ENCODE measurements at places on chromosomes 13 and 19.
A peak's percentile ranks its signal among the peaks of the same experiment; 100 is the strongest.

- no peak for DNase-seq
These were observed 12.9 kb downstream of the TPM4 start for GRCh38 chr19:16089010-16089846.

GRCh38 chr19:48881741-48882657, 9.8 kb downstream of the PPP1R15A start:
- no peak for DNase-seq

- DNase-seq: peak; percentile 78
These were observed at the start of gene GEMIN7 for GRCh38 chr19:45079063-45079910. GEMIN7 (plus strand) TSS chr19:45079260; CDS start chr19:45090115, 10,855 bp downstream.

- no peak for DNase-seq
These were observed 38.7 kb downstream of the SKA3 start for GRCh38 chr13:21137696-21138095.

DNA sequence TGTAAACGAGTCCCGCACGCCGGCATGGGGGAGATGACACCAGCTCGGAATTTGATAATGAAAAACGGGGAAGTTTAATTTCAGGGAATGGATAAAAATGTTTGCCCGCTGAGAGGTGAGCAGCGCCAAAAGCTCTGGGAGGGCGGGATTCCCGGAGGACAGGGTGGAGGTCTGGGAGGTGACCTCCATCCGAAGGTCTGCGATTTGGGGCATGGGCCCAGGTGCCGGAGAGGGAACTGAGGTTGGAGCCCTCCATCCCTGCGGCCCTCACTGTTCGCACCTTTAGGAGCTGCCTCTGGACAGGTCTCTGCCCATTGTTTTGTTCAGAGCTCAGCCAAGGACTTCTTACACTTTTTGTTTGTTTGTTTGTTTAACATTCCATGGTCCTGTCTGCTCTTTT, 129.8 kb downstream of the URI1 start:
- DNase-seq: no peak

DNA sequence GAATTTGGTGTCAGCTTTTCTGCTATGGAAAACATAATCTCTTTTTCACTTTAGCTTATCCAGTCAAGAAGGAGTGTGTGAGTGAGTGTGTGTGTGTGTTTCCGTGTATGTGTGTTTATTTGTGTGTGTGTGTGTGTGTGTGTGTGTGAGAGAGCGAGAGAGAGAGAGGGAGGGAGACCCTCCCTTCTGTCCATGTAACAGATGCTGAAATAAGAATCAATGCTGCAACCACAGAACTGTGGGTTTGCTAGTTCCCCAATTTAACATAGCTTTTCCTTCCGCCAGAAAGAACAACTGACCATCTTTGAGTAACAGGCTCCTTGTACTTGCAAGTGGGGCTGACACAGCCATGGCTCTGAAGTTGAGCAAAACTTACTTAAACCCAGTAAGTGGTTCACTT, 5.2 kb downstream of the LCP1 start:
- peak; percentile 30 for DNase-seq

DNA sequence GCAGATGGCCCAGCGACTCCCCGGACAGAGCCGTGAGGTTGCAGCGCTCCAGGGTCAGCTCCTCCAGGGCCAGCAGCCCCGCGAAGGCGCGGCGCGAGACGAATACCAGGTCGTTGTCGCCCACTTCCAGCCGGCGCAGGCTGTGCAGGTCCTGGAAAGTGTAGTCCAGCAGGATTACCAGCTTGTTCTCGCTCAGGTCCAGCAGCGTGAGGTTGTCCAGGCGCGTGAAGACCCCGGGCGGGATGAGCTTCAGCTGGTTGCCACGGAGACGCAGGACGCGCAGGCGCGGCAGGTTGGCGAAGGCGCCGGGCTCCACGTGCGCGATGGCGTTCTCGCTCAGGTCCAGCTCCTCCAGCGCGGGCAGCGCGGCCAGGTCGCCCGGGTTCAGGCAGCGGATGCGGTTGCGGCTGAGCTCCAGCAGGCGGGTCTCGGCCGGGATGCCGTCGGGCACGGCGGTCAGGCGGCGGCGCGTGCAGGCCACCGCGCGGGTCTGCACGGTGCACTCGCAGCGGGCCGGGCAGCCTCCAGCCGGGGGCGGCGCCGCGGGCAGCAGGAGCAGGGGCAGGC, 9.3 kb upstream of the PEAK3 start:
- no peak for DNase-seq

GRCh38 chr19:850221-850978, 1.7 kb upstream of the ELANE start:
- no peak for DNase-seq

GRCh38 chr19:47145639-47146486, 15.2 kb downstream of the SAE1 start:
- peak; percentile 34 for DNase-seq

GRCh38 chr13:76481738-76482137, 404.5 kb downstream of the KCTD12 start:
- no peak for DNase-seq

DNA sequence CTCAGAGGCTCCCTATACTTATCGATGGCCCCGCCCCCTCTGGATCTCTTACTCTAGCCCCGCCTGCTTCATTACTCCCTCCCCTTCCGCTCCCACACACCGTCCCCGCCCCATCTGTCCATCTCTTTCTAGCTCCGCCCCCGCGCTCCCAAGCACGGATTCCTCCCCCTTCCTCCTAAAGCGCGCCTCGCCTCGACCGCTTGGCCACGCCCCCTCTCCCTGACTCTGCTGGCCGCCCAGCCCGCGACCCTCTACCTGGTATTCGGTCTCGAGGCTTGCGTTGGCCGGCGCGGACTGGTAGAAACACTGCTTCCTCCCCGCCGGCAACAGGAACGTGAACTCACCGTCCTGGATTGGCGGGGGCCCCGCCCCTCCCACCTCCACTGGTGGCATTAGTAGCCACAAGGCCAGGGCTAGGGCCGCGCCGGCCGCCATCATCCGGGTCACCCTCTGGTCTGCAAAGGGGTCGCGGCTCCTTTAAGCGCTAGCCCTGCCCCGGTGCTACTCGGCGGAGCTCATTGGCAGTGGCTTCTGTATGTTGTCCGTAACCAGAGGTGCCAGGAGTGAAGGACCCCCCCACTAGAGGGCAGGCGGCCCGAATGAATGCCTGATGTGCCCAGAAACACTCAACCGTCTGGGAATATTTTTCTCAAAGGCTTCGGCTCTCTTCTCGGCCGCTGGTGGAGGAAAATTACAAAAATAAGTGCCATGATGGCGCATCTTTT, at the start of gene TMED1:
TMED1 (minus strand) TSS at position 459 of the 725 bp plus-strand sequence; CDS start at position 438, 21 bp downstream.
- DNase-seq: peak; percentile 93

- no peak for DNase-seq
These were observed 13.5 kb upstream of the SPATA13 start for GRCh38 chr13:24146961-24147569.

GRCh38 chr13:91468301-91468700, 69.9 kb downstream of the GPC5 start:
- DNase-seq: no peak

DNA sequence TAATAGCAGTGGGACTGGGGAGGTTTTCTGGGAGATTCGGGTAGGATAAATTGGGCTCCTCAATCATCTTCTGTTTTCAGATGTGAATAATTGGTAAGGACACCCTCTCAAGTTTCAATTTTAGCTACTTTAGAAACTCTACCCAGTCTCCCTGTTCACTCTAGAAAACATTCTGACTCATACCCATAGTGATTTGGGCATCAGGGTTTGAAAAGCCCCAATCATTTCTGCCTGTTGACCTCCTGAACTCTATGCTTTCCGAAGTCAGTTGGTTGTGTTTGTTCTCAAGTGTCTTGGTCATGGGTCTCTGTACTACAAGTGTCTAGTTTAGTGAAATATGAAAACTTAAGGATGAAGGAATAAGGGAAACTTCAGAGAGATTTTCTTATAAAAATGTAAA, 911.3 kb upstream of the GPC6 start:
- no peak for DNase-seq

DNA sequence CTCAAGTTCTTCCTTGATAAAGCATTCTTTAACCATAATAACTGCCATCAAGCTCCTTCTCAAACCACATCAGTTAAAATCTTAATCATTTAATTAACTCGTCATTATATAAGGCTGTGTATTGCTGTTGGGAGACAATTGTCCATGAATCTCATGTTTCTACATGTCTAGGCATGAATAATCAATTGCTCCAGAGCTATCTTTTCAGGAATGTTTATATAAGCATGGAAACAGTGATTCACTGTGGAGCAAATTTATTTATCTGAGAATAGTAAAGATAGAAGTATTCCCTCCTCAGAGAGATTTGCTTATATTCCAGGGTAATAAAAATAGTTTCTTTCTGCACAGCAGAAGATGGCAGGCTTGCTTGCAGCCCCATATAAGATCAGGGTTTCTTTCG, 71.1 kb downstream of the CBY2 start:
- DNase-seq: no peak

DNA sequence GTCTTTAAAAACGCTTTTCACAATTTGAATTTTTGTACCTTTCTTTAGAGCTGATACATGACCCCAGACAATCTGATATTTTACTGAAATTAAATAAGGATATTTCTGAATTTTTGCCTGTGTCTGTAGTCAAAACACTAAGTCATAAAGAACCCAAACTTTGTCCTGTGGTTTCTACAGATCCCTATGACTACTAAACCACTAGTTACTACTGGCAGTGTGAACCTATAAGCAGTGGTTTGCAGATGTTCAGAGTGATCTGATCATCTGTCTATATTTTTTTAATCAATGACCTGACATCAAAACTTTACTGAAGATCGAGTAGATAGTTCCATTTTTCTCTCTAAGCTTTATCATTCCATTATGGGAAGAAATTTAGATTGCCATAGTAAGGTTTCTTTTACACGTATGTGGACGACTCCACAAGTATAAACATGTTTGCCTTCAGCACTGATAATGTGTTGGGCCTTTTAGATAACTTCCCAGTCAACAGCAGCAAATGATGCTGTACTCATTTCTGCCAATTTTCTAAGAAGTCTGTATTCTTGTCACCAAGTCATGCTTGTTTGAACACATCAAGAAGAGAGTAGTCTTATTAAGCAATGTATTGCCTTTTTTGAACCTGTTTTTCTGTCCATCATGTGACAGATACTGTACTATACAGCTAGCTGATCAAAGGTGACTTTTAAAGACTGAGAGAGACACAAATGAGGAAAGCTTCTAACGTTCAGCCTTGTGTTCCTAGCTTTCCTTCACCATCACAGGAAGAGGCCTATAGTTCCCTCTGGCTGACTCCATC, 21.8 kb downstream of the POLR1D start:
- no peak for DNase-seq

GRCh38 chr19:27738569-27739193, 1474.3 kb downstream of the UQCRFS1 start:
- no peak for DNase-seq

DNA sequence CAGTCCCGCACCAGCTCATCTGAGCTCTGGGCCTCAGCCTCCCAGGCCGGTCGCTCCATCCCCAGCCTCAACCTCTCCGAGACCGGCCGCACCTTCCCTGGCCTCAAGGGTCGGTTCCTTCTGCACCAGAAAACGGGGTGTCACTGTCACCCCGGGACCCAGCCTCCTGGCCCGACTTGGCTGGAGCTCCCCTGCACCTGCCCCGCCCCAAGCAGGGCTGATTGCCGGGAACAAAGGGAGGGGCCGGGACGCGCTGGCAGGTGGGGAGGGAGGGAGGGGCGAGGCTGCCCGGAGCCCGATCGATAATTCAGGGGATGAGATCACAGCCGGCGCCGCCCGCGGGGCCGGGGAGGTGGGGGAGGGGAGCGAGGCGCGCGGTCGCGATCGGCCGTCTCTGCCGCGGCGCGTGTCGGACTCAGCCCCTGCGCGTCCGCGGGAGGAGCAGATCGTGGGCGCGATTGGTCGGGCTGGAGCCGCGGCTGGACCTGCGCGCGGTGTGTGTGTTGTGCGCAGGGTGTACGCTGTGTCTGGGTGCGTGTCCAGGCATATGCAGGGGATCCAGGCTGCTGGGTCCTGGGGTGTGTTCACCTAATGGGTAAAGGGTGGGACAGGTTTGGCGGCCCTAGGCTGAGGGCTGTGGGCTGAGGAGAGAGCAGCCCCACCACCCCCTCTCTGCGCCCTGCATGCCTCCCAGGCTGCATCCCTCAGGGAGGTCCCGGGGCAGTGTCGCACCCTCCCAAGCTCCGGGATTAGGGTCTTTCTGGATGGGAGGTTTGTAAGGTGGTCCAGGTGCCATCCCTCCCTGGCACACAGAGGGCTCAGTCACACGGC, 1.1 kb upstream of the SHC2 start:
- DNase-seq: peak; percentile 23

DNA sequence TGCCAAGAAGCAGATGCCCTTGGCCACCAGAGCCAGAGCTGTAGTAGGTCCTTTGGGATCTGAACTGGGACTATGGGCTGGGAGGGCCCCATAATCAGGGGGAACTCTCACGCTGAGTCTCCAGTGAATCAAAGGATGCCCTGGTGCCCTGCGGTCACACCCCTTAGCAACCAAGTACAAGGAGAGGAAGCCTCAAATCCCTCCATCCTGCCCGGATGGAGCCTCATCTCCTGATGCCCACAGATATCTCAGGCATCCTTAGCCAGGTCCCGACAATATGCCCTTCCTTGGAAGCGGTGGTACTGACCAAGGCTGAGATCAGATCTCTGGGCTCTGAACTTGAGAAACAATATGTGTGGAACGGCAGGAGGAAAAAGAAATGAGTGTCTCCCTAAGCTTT, 1.7 kb downstream of the PLEKHA4 start:
- DNase-seq: no peak

DNA sequence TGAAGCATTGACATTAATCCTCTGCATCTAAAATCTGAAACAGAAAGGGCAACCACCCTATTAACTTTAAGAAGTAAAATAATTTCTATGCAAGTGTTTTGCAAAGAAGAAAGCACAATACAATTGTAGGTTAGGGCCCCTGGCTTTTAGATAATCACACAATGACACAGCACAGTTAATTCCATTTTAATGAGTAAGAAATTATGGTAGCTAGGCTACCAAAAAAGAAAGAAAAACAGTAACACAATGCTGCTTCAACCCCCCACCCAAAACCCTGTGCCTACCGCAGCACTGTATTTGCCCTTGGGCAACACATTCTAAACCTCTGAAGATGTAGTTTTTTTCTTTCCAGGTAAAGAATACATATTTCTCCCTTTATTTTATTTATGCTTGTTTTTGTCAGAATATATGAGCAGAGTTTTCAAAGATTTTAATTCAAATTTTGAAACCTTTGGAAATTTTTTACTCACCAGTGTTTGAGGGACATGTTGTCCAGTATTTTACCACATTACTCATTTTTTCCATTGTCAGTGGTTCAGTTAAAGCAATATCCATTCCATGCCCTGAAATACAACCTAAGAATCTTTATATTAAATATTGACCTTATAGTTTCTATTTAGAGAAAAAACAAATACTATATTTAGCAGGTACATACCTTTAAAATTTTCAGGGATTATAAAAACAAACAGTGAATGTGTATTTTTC, 21.1 kb downstream of the SOHLH2 start:
- DNase-seq: no peak

Measured in CD4-positive, alpha-beta T cell treated with Interleukin-6 for 4 hours (primary cell).